Posterior vena cava (tissue), 2 donors: ENCODE measurements at places on chromosomes 11 and 22. TPM values are rescaled to one million over a fixed set of nuclear protein-coding genes. Genes with fewer than 3 reads are reported as not detected.

DNA sequence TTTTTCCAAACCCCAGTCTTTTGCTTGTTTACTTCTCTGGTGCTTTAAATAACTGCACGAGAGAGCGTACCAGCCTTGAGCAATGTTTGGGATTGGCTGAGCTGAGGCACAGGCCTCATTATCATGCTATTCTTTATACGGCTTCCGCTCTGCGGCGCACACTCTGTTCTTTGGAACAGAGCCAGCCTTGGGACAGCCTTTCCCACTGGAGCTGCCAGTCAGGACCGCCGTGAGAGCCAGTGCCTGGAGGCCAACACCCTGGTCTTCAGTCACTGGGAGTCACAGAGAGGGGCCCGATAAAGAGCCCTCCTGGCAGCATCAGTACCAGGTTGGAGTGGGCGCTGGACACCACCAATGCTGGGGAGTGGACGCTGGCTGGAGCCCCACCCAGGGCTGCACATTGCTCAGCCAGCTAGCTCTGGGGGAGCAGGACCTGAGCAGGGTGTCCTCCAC, 125.6 kb downstream of the BCR start:
- peak; percentile 92 for DNase-seq

DNA sequence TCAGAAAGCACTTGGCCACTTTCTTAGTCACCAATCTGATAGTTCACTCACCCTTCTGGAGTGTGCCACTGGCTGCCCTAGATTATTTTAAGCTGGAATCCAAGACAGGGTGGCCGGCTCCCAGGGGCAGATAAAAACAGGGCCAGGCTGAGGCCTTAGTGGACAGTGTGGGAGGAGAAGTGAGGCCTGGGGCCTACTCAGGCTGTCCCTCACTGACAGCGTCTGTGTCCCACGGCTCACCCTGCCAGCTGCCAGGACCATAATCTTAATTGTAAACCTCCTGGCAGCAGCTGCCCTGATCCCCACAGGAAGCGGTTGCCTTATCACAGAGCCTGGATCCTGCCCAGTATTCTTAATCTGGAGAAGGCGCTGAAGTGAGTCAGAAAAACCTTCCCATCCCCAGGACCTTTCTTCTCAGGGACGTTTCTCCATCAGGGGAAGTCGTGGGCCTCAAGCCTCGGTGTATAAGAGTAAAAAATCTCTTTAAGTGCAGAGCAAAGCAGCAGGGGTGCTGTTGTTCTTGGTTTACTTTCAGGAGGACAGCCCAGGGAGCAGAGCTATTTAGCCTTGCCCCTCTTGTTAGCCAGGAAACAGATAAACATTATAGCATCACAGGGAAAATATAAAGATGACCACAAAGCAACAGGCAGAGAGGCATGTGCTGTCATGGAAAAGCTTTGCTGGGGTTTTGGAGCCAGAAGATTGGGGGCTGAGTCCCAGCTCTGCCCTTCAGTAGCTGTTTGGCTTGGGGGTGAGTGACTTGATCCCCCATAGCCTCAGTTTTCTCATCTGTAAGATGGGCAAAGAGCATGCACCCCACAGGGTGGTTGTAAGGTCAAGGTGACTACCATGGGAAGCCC, 39.6 kb downstream of the TSPAN18 start:
- peak; percentile 88 for DNase-seq

DNA sequence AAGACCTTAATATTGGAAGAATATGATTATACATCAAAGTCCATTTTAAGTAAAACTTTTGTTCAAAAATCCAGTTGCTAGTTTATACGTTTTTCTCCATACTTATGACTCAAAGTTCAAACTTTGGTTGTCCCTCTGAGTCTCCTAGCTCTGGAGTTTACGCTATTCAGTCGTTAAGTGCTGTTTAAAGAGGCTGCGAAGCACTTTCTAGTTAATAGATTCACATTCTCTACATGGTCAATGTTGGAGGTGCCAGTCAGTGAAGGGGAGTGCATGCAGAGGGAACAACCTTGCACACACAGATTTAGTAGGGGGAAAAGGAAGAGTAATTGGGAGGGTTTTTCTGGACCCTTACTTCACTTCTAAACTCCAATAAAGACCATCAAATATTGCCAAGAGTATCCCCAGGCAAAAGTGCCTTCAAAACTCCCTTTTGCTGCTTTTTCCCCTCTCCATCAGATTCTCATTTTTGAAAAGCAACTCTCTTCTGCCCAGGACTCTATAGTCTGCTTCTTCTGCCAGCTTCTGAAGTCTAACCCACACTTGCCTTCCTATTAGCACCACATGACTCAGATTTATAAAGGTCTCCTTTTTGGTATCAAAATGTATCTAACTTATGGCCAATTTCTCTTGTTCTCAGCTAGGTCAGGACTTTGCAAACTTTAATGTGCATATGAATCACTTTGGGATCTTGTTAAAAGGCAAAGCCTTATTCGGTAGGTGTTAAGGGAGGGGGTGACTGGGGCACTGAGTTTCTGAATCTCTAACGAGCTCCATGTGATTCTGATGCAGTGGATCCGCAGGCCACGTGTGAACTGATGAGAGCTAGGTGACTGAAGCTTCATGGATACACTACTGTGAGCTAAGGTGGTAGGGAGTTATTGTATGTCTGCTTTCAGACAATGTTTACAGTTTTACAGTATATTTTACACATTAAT, 96.2 kb upstream of the MTMR2 start:
- DNase-seq: no peak

GRCh38 chr11:114091516-114092397, 32.2 kb downstream of the ZBTB16 start:
- no peak for DNase-seq

GRCh38 chr11:66889960-66890359, 33.1 kb downstream of the LRFN4 start:
- no peak for DNase-seq

DNA sequence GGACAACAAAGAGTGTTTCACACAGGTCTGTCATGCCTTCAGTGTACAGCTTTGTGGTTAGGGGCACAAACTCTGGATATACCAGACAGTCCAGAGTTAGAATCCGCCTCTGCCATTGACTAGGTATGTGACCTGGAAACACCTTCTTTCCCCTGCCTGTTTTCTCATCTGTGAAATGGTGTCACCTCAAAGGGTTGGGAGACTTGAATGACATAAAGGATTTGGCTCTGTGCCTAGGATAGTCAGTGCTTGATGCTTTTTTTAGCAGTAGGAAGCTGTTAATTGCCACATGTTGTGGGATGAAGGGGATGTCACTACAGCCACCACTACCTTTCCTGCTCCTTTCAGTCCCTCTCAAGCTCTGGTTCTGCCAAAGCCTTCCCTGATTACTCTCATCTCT, 17.4 kb upstream of the LRRC55 start:
- DNase-seq: no peak

DNA sequence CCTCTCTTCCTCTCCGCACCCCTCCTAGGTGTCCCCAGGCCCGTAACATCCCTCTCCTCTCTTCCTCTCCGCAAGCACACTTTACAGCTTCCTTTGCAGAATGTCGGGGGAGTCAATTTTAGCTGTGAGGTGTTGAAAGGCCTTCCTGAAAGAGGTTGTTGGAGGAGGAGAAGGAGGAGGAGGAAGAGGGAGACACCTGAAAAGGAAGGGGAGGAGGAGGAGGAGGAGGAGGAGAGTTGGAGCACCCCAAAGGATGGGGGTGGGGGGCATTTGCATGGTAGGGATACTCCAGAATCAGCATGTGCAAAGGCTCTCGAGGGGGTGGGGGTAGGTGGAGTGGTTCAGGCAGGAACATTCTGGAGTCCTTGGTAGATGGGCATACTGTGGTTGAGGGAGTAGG, 1045.1 kb downstream of the TBC1D22A start:
- no peak for DNase-seq

GRCh38 chr11:75541193-75542087, 15.7 kb upstream of the GDPD5 start:
- no peak for DNase-seq

- no peak for DNase-seq
Observed at GRCh38 chr11:44596525-44597276, 31.2 kb downstream of the CD82 start.

DNA sequence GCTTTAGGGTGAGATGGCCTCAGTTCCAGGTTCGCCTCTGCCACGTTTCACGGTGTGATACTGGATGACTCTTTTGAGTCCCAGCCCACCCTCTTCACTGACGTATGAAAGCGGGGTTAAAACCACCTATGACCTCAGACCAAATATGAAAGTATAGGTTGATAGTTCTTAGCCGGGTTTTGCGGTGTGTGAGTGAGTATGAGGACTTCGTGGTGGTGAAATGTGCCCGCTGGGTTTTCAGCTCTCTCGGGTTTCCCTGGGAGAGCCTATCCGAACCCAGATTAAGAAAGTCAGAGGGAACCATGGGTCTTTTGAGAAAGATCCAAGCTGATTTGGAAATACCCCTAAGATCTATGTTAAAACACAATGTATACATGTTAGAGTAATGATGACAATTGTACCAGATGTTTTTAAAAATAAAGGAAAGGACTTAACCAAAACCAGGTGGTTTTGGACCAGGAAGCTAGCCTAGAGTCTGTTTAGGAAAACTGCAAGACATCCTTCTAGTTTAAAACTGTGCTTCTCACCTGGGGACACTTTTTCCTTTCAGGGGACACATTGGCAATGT, 25.8 kb upstream of the ST3GAL4 start:
- DNase-seq: peak; percentile 36

DNA sequence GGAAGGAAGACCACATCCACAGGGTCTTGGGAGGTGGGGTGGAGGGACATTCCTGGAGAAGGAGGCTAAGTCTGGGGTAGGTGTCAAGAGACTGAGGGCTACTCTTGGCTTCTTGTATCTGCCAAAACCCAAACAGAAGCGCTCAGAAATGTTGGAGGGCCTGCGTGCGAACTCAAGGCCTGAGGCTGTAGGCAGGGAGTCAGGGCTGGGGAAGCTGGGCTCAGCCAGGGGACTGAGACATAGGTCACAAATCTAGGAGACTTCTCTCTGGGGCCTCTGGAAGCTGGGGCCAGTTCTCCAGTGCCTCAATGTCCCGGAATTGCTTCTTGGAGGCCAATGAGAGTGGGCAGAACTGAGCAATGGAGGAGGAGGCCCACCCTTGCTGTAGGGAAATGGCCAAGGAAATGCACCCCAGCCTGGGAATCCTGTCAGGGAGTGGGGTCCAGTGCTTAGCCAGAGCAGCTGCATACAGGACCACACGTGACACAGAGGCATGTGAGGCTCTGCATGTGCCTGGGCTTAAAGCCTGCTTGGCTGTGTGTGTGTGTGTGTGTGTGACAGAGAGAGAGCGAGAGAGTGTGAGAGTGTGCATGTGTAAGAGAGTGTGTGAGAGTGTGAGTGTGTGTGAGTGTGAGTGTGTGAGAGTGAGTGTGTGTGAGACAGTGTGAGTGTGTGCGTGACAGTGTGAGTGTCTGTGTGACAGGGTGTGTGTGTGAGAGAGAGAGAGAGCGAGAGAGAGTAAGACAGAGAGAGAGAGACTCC, 141.3 kb downstream of the ST3GAL4 start:
- peak; percentile 54 for DNase-seq

DNA sequence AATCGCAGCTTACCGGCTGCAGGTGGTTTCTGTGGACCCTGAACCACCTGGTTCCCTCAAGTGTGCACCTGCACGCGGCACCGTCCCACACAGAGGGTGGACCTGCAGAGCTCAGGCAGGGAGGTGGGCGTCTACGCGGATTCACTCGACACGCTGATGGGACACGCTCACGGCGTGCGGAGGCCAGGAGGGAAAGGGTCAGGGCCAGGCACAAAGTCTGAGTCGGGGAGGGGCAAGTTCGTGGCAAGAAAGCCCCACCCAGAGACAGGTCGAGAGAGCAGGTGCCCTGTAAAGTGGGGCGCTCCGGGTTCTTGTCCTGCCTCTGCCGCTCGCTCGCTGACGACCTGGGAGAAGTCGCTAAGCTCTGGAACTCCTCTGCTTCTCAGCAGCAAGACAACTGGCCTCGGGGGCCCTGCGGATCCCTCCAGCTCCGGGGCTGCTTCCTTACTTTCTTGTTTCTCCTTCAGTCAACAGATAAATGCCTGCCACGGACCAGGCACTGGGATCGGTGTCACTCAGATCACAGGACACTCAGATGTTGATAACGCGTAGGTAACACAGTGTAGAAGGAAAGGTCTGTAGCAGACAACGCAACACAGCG, 72.4 kb upstream of the NUP50 start:
- no peak for DNase-seq

GRCh38 chr11:41267451-41267850, 192.0 kb downstream of the LRRC4C start:
- DNase-seq: no peak

DNA sequence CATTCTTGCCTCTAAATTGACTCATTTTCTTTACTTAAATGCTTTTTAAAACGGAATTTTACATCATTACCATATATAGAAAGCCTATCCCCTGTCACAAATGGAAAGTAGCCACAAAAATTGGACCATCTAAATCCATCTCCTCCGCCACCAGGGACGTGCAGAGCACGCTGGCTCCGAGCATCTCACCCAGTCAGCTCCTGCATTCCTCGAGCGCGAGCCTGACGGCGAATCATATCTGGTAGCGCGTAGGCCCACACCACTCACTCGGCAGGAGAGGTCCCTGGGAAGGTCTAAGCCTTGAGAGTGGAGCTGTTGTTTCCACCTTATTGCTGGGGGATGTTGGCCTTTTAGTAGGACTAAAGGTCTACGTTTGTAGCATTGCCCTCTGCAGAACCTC, 152.4 kb downstream of the TRIM29 start:
- DNase-seq: no peak

DNA sequence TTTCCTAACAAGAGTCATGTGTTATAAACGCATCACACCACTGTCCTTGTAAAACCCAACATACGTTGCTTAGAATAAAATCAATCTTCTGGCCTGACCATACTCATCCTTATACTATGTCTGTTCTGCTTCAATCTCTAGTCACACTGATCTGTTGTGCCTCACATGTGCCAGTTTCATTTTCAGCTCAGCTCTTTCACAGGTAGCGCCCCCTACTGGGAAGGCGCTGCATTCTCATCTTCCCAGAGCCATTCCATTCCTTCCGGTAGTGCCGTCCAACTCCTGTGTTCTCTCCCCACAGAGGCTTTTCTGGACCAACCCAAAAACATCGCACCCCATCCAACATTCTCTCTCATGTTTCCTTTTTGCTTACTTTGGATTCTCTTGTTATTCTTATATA, 22.2 kb downstream of the CASP5 start:
- peak; percentile 72 for DNase-seq

The TTC12 gene
- 10.3 TPM for total RNA-seq

The PGGHG gene
- 18.8 TPM for total RNA-seq

The PSMC3 gene
- 129 TPM for total RNA-seq

The CSNK2A3 gene
- total RNA-seq: 2.1 TPM

The SLC25A45 gene
- total RNA-seq: 6.1 TPM

The NRGN gene
- total RNA-seq: 7.6 TPM

The KLHDC7B gene
- total RNA-seq: 0.28 TPM

The TRAF6 gene
- 16.0 TPM for total RNA-seq

The OR8D4 gene
- not detected for total RNA-seq

The SAC3D1 gene
- 5.8 TPM for total RNA-seq

The JAML gene
- total RNA-seq: 3.8 TPM

The OR51E1 gene
- total RNA-seq: 1.0 TPM

The KCNK4 gene
- not detected for total RNA-seq

The MYBPC3 gene
- total RNA-seq: 0.19 TPM

The OR51B2 gene
- total RNA-seq: not detected

The PANX2 gene
- 0.19 TPM for total RNA-seq

The VEGFB gene
- 163 TPM for total RNA-seq

The BET1L gene
- total RNA-seq: 39.1 TPM

The RBMXL2 gene
- not detected for total RNA-seq
